Hindlimb muscle (tissue), 1 donor: ENCODE measurements at places on chromosomes 3 and 15.

DNA sequence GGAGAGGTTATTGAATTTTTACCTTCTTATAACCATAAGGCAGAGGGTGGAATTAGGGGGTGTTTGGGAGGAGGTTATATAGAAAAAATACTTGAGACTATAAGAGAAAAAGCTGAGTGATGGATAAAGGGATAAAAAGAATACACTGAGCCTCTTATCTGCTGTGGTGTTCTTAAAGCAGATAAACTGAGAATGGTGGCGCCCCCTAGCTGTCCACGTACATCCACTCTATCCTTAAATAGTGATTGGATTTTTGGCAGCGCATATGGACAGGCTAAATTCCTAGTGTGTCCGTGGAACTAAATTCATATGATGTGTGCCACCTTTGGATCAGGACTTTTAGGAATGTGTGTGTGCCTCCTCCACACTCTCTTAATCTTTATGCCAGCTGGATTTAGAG, 121.1 kb downstream of the OXSM start:
- no peak for DNase-seq

DNA sequence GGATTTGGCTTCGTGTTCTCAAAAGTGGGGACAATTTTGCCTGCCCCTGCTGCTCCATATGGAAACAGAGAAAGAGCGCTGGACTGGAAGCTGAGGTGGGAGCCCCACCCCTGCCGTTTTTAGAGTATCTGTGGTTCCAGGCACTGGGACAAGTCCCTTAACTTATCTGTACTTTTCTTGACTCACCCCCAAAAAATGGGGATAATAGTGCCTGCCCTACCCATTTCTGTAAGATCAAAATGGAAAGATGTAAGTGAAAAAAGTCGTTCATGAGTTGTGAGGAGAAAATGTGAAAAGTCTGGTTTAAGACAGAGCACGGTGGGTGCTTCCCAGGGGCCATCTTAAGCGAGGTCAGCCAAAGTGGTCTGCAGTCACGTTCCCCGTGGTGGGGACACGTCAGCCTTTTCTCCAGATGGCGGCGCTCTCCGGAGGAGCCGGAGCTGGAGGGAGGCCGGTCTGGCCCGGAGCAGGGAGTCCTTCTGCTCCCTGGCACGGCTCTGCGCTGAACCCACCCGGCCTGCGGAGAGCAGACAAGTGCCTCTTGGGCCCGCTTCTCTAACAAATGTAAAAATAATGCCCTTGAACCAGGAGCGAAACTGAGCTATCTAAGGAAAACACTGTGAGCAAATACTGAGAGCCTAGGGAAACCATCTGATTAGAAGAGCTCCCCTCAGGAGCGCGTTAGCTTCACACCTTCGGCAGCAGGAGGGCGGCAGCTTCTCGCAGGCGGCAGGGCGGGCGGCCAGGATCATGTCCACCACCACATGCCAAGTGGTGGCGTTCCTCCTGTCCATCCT, at the start of gene CLDN18:
CLDN18 (plus strand) TSS at position 690 of the 797 bp plus-strand sequence; CDS start at position 751, 61 bp downstream.
- DNase-seq = no peak

DNA sequence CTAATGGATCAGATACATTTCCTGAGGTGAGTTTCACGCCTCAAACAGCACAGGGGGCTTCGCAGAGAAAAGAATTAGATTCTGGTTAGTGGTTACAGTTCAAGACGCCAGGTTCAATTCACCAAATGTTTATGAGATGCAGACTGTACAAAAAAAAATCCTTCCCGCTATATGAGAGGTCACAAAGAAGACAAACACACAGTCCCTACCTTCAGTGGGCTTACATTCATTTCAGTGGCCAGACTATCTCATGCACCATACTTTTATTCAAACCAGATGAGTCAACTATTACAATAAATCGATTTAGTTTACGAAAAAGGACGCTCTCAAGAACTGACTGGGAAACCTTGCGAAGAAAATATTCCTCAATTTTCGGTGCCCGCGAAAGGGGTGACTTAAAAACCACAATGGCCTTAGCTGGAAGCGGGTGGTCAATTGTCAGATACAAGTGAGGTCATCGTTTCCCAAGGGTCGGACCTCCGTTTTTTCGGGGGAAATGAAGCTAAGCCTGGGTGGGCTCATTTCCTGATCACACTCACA, 695 bp downstream of the METTL6 start:
- DNase-seq = no peak

- DNase-seq = no peak
These were observed 27.4 kb downstream of the MAP6D1 start for GRCh38 chr3:183797996-183798395.
